Spinal cord (tissue), 10 donors: ENCODE measurements at places on chromosomes 16 and 17.

DNA sequence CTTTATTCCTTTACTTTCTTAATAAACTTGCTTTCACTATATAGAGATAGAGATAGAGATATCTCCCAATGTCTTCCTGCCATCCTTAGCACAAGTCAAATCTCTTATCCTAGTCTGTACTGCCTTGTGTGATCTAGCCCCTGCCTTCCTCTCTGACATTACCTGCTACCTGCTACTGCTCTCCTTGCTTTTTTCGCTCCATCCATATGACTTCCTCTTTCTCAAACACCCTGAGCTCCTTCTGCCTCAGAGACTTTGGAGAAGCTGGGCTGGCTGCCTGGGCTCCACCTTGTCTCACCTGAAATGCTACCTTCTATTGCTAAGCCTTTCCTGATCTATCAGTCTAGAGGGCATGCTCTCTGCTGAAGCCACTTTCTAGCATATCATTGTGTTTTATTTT lies 24.7 kb upstream of the WSB1 start:
- H3K36me3 ChIP-seq, result no peaks in the 10 kb centered on the region
- no peaks in the 10 kb centered on the region for H3K4me1 ChIP-seq
- no peak overlapping the region for H3K4me3 ChIP-seq
- no peak overlapping the region for H3K27ac ChIP-seq
- DNase-seq, result no peak
- H3K27me3 ChIP-seq, result no peaks in the 10 kb centered on the region

DNA sequence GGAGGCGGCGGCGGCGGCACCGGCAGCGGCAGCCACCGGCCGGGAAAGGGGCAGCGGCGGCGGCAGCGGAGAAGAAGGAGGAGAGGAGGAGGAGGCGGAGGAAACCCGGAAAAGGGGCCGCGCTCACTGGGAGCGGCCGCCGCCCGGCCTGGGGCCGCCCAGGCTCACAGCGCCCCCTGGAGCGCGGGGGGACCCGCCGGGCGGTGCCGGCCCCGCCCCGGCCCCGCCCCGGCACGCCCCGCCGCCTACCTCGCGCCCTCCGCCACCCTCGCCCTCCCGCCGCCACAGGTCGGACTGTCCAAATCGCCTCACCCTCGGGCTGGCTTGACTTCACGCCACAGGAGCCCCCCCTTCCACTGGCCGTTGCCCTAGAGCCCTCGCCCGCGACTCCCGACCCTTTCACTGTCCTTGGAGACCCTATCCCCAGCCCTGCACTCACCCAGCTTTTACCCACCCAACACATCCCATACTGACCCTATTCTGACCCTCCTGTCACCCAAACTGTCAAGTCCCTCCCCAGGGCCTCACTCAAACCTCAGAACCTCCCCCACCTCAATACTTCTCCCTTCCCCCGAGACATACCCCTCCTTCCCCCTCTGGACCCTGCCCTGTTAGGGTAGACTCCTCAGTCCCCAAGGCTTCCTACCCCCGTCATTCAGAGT lies at the start of gene CSNK2A2:
CSNK2A2 (minus strand) TSS at position 85 of the 662 bp plus-strand sequence. CDS start 370 bp downstream, outside the sequence.
- H3K4me3 ChIP-seq, result peak within 1 kb of the TSS; percentile 62
- peaks cover 6% of the 10 kb centered on the region for H3K36me3 ChIP-seq
- no peaks in the 10 kb centered on the region for H3K27me3 ChIP-seq
- peaks cover 12% of the 10 kb centered on the region for H3K4me1 ChIP-seq
- H3K27ac ChIP-seq, result no peak within 1 kb of the TSS

GRCh38 chr16:88785106-88785924 lies at the start of gene PIEZO1:
PIEZO1 (minus strand) TSS chr16:88785220; CDS start chr16:88784964, 256 bp downstream.
- peaks cover 11% of the 10 kb centered on the region for H3K27me3 ChIP-seq
- H3K4me1 ChIP-seq, result peaks cover 44% of the 10 kb centered on the region
- peak; percentile 33 for DNase-seq
- peaks cover 3% of the 10 kb centered on the region for H3K36me3 ChIP-seq
- H3K27ac ChIP-seq, result peak within 1 kb of the TSS; percentile 61

DNA sequence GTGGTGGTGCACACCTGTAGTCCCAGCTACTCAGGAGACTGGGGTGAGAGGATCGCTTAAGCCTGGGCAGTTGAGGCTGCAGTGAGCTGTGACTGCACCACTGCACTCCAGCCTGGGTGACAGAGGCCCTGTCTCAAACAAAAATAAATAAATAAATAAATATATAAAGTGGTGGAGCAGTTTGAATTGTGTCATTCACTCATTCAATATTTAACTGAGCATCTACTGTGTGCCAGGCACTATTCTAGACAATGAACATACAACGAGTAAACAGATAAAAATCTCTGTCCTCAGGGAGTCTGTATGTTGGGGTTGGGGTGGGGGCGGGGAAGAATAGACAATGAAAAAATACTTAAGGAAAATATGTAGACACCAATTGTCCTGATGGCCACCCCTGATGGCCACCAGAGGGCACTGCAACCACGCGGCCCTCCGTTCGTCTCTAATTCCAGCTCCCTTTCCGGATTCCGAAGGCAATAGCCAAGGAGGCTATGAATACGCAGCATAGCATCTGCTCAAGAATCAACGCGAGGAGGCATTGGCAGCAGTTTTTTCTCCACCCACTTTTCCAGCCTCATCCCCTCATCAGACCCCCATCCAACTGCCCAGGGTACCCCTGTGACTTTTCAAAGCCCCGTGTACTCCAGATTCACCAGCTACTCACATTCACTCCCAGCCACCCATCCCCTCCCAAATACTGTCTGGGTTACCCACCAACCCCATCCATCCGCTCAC lies 21.4 kb downstream of the QPRT start:
- no peak overlapping the region for H3K27ac ChIP-seq
- DNase-seq, result peak; percentile 88
- no peaks in the 10 kb centered on the region for H3K27me3 ChIP-seq
- no peak overlapping the region for H3K4me3 ChIP-seq

GRCh38 chr16:22250522-22250921 lies 44.4 kb downstream of the EEF2K start:
- H3K4me1 ChIP-seq, result no peaks in the 10 kb centered on the region
- no peaks in the 10 kb centered on the region for H3K27me3 ChIP-seq
- no peak for DNase-seq
- no peak overlapping the region for H3K27ac ChIP-seq

GRCh38 chr17:74176546-74177001 lies 26.9 kb upstream of the RPL38 start:
- H3K27me3 ChIP-seq, result peaks cover 3% of the 10 kb centered on the region
- no peak overlapping the region for H3K27ac ChIP-seq
- peak; percentile 65 for DNase-seq
- no peaks in the 10 kb centered on the region for H3K36me3 ChIP-seq
- no peak overlapping the region for H3K4me3 ChIP-seq
- peaks cover 18% of the 10 kb centered on the region for H3K4me1 ChIP-seq

GRCh38 chr16:2966043-2966807 lies 2.1 kb downstream of the KREMEN2 start:
- H3K27ac ChIP-seq, result no peak overlapping the region
- peaks cover 14% of the 10 kb centered on the region for H3K36me3 ChIP-seq
- peaks cover 71% of the 10 kb centered on the region for H3K27me3 ChIP-seq
